Glomerular endothelial cell (primary cell): ENCODE measurements at places on chromosomes 4 and X. TPM values are rescaled to one million over a fixed set of nuclear protein-coding genes. Genes with fewer than 3 reads are reported as not detected.

DNA sequence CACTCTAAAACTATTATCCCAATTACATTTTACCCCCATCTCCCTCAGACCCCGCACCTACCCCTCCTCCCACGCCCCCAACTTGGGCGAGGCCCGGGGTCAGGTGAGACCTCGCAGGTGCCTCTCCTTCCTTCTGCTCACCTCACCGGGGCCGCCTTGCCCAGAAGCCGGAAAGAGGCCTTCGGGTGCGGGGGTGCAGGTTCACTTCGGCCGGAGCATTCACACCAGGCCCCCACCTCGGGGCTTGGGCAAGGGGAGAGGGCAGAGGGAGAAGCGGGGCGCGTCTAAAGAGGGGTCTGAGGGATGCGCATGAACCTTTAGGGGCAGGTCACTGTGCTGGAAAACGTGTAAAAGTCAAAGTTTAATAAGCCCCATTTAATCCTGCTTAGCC is 427 bp downstream of the ZNF182 start:
- no peak for DNase-seq

GRCh38 chr4:129233691-129234090 is 137.7 kb downstream of the C4orf33 start:
- DNase-seq = no peak

DNA sequence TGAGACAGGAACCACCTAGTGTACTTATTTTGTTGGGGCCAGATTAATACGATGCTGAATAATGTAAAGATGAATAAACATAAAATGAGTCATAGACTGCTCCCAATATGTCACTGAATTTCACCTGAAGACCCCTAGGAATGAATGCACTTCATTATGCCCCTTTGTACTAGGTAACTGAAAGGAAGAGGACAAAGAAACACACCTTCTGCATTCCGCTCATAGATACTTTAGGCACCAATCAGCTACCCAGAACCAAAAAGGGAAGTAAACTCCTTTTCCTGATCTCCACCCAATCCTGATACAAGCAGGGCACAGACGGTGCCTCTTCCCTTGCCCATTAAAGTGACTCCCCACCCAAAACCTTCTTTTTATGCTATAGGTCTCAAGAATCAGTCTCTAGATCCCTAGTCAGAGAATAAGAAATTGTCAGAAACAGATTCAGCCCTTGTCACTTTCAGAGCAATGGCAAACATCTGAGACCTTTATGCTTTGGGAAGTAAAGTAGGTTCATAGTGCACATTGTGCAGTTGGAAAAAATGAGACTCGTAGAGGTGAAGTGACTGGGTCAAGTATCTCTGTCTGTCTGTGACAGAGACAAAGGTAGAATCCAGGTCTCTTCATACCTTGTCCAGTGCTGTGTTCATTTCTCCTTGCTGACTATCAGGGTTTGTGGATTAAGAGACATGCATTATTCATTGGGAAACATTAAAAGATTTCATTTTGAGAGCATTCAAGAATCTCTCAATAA is 2.3 kb downstream of the GPR174 start:
- no peak for DNase-seq

NEK1 gene
- 9.9 and 10.2 TPM in 2 replicates for total RNA-seq

SPACA5 gene
- not detected in 2 replicates for total RNA-seq

DNA sequence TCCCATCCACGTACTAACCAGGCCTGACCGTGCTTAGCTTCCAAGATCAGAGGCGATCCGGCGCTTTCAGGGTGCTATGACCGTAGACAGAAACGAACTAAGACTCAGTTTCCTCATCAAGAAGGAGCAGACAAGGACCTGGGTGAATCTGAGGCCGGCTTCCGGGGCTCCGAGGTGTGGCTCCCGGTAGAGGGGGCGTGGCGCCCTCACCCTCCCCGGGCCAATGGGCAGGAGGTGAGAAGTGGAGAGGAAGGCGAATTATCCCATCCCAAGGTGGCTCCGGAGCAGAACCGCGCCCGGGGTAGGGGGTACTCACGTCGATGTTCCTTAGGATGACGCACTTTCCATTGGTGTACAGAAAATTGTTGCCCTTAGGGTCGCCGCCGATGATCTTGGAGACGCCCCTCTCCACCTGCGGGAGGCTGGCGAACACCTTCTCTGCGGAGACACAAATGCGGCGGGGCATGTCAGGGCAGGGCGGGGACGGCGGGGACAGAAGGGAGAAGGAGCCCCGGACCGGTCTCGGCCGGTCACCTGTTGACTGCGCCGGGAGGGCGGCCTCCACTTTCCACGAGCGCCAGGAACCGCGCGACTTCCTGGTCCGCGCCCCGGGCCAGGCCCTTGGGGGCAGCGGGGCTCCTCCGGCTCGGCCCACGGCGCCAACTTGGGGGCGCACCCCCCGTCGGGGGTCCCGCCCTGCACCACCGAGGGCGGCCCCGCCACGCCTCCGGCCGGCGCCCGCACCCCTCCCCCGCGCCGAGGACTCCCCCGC is 616 bp downstream of the WDR1 start:
- DNase-seq = no peak

PLAC8 gene
- 0.10 and 0.18 TPM in 2 replicates for total RNA-seq

TCEAL6 gene
- total RNA-seq = not detected in 2 replicates

GRCh38 chrX:40644176-40644575 is 3.2 kb downstream of the CXorf38 start:
- DNase-seq = no peak

DNA sequence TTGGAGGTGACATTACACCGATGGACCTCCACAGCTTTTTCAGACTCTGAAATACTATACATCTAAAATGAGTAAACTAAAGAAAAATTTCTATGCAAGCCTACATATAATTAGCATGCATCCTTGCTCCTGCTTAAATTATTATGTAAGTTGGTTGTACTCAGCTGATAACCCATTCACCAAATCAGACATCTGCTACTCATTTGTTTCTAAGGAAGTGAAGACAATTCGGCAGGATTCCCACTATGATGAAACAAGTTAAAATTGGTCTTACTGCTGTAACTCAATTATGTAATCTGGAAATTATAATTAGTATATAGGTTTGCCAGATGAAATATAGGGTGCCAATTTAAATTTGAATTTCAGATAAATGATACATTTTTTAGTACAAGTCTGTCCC is 59.5 kb upstream of the FGF13 start:
- no peak for DNase-seq

DNA sequence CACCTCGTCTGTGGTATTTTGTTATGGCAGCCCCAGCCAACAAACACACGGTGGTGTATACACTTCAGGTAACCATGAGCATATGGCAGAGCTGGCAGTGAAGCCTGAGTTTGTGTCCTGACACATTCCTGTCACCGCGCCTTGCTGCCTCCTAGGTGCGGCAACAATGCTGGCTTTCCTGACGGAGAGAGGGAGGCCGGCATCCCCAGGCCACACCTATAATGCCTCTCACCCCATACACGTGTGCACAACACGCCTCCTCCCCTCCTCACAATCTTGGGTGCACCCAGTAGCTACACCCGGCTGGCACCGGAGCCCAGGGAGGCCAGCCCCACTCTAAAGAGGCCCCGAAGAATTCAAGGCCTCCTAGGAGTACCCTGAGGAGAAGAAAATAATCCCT is 158.5 kb downstream of the NSUN7 start:
- DNase-seq = no peak

DNA sequence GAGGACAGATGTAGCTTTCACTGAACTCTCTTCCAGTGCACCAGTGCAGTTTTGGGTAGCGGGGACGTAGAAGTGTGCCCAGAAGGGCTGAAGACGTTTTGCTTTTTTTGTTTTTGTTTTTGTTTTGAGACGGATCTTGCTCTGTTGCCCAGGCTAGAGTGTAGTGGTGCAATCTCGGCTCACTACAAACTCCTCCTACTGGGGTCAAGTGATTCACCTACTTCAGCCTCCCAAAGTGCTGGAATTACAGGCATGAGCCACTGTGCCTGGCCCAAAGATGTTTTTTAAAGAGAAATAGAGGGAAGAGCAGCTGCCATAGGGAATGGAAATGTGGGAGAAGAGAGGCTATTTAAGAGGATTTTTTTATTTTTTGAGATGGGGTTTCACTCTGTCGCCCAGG is 74.4 kb upstream of the ACSL1 start:
- no peak for DNase-seq

GRCh38 chrX:153333266-153333665 is 687 bp upstream of the ZNF275 start:
- DNase-seq = no peak

SPOCK3 gene
- total RNA-seq = 2.0 and 3.5 TPM in 2 replicates

PABPC5 gene
- total RNA-seq = 0.58 and 0.78 TPM in 2 replicates

- no peak for DNase-seq
These were observed 707.5 kb upstream of the ACTRT1 start for GRCh38 chrX:128759745-128760144.

LRIT3 gene
- 0.15 and 0.18 TPM in 2 replicates for total RNA-seq

GRCh38 chrX:70969635-70970481 is 39.0 kb upstream of the SLC7A3 start:
- no peak for DNase-seq

PROM1 gene
- 4.9 and 5.4 TPM in 2 replicates for total RNA-seq

DNA sequence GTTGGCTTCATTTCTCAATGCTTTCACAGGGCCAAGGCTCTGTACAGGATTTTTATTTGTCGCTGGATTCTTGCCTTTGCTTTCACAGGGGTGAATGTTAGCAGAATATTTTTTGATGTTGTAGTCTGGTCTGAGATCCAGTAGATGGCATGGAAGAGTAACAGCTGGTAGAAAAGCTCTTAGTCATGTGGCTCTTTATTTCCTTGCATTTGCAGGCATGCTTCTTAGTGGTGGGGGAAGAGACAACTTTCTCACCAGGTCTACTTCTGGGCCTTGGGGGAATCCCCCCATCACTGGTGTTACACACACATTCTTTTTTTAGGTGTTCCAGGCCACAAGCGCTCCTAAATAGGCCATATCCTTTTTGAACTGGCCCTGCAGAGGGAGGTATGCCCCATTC is 58.2 kb upstream of the DKK2 start:
- peak; percentile 9 for DNase-seq
